Breast epithelium (tissue), 4 donors: ENCODE measurements at places on chromosomes 1 and 21. TPM values are rescaled to one million over a fixed set of nuclear protein-coding genes. Genes with fewer than 3 reads are reported as not detected.
A peak's percentile ranks its signal among the peaks of the same experiment; 100 is the strongest.

- no peak overlapping the region for H3K27ac ChIP-seq
- H3K36me3 ChIP-seq: no peaks in the 10 kb centered on the region
- no peaks in the 10 kb centered on the region for H3K27me3 ChIP-seq
Measured at GRCh38 chr1:185526344-185527307, 207.6 kb upstream of the HMCN1 start.

- no peak overlapping the region for H3K4me3 ChIP-seq
- no peaks in the 10 kb centered on the region for H3K27me3 ChIP-seq
- no peak for DNase-seq
- no peaks in the 10 kb centered on the region for H3K4me1 ChIP-seq
- no peak overlapping the region for H3K27ac ChIP-seq
- no peaks in the 10 kb centered on the region for H3K36me3 ChIP-seq
Measured at GRCh38 chr1:199522338-199522737, 505.2 kb upstream of the NR5A2 start.

DNA sequence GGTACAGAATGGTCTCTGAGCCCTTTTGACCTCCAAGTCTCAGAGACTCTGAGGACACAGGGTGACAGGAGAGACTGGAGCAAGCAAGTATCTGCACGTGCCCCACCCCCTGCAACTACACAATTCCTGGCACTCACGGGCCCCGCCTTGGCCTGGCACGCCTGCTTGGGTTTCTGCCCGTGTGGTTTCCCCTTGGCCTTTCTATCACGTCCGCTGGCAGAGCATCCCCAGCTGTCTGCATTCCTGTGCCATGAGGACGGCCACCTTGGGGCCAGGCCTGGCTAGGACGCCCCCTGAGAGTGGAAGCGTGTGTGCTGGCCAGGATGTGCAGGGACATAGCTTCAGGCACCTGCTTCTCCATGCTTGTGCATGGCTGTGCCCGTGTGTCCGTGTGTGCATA lies 14.3 kb upstream of the EDN2 start:
- H3K4me1 ChIP-seq: peaks cover 10% of the 10 kb centered on the region
- H3K27me3 ChIP-seq: no peaks in the 10 kb centered on the region
- peak; percentile 94 for DNase-seq
- H3K27ac ChIP-seq: peak overlapping the region; percentile 87

GRCh38 chr1:110161849-110162248 lies 11.6 kb downstream of the SLC6A17 start:
- H3K27ac ChIP-seq: no peak overlapping the region
- no peak overlapping the region for H3K4me3 ChIP-seq
- H3K27me3 ChIP-seq: peaks cover 4% of the 10 kb centered on the region
- H3K4me1 ChIP-seq: no peaks in the 10 kb centered on the region
- no peaks in the 10 kb centered on the region for H3K36me3 ChIP-seq
- DNase-seq: no peak

GRCh38 chr1:22953740-22954141 lies 18.9 kb downstream of the LACTBL1 start:
- H3K4me3 ChIP-seq: no peak overlapping the region
- H3K36me3 ChIP-seq: no peaks in the 10 kb centered on the region
- no peaks in the 10 kb centered on the region for H3K4me1 ChIP-seq
- H3K27ac ChIP-seq: no peak overlapping the region
- DNase-seq: no peak

DNA sequence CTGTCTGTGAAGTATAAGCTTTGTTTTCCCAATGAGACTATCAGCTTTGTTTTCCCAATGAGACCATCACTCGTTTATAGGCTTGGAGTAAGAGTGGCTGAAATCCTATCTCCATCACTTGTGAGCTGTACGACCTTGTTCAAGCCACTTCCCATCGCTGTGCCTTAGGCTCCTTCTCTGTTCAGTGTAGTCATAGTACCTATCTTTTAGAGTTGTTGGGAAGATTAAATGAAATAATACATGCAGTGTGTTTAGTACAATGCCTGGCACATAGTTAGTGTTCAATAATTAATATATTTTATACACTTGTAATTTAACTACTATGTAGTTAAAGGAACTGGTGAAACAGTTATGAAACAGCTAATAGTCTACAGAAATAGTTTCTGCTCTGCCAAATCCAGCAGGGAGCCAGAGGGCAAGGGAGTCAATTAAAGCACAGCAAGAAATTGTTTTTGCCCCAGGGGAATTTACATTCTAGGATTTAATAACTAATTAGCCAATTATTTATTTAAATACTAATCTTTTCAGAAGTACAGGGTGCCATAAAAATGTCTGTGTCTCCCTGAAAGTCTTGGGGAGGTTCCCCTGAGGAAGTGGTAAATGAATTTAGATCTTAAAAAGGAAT lies 139.3 kb upstream of the HMCN1 start:
- H3K4me1 ChIP-seq: no peaks in the 10 kb centered on the region
- H3K36me3 ChIP-seq: no peaks in the 10 kb centered on the region
- H3K4me3 ChIP-seq: no peak overlapping the region

GRCh38 chr1:11927866-11928592 lies 1.8 kb upstream of the KIAA2013 start:
- H3K36me3 ChIP-seq: no peaks in the 10 kb centered on the region
- DNase-seq: no peak
- H3K4me3 ChIP-seq: no peak overlapping the region
- H3K27me3 ChIP-seq: no peaks in the 10 kb centered on the region

DNA sequence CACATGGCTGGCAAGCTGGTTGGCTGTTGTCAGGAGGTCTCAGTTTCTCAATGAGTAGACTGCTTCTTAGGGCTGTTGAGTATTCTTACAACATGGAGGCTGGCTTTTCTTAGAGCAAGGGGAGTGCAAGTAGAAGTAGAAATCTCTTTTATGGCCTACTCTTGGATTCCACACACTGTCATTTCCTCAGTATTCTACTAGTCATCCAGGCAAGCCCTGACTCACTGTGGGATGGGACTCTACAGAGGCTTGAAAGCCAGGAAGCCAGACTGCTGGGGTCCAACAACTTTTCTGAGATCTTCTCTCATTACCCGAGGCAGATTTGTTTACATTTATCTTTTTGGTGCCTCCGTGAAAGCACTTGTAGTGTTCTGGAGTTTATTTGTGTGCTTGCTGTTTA lies 196.2 kb upstream of the APP start:
- no peaks in the 10 kb centered on the region for H3K4me1 ChIP-seq
- H3K27ac ChIP-seq: no peak overlapping the region
- H3K27me3 ChIP-seq: no peaks in the 10 kb centered on the region
- H3K36me3 ChIP-seq: no peaks in the 10 kb centered on the region

GRCh38 chr1:112061056-112061455 lies 71.6 kb upstream of the KCND3 start:
- no peaks in the 10 kb centered on the region for H3K36me3 ChIP-seq
- no peak overlapping the region for H3K27ac ChIP-seq
- H3K4me3 ChIP-seq: no peak overlapping the region
- H3K4me1 ChIP-seq: no peaks in the 10 kb centered on the region

- no peaks in the 10 kb centered on the region for H3K4me1 ChIP-seq
- H3K4me3 ChIP-seq: no peak overlapping the region
- no peaks in the 10 kb centered on the region for H3K27me3 ChIP-seq
Measured at GRCh38 chr1:191575746-191576145, 582.5 kb upstream of the RGS18 start.

GRCh38 chr1:233055879-233056641 lies 105.6 kb downstream of the NTPCR start:
- no peak for DNase-seq
- H3K36me3 ChIP-seq: no peaks in the 10 kb centered on the region

DNA sequence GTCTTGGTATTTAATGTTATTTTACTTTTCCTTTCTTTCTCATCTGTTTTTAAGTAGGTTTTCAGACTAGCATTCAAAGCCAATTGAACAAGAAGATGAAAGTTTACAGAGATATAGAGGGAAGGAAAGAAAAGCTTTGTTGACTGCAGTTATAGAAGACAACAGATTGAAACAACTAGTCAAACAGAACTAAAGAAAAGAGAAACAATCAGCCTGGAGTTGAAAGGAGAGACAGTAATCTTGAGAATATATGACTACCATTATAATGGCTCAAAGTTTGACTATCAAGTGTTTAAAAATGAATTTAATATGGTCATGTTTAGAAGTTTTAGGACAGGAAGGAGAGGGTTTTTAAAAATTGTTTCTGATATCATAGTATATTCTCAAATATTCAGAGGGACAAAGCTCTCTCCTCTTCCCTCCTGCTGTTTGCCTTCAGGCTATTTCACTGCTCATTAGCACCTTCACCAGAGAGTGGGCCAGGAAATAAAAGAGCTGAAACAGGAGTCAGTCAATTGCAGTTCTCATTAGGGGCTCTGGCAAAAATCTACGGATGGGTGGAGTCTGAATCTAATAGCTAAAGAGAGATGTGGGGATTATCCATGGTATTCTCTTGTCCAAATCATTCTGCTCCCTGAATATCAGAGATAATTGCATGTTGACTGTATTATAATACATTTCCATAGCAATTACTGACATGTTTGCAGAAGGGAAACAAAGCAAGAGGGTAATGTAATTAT lies 577.8 kb downstream of the BRINP3 start:
- DNase-seq: no peak
- no peaks in the 10 kb centered on the region for H3K36me3 ChIP-seq
- no peaks in the 10 kb centered on the region for H3K27me3 ChIP-seq
- no peaks in the 10 kb centered on the region for H3K4me1 ChIP-seq

DNA sequence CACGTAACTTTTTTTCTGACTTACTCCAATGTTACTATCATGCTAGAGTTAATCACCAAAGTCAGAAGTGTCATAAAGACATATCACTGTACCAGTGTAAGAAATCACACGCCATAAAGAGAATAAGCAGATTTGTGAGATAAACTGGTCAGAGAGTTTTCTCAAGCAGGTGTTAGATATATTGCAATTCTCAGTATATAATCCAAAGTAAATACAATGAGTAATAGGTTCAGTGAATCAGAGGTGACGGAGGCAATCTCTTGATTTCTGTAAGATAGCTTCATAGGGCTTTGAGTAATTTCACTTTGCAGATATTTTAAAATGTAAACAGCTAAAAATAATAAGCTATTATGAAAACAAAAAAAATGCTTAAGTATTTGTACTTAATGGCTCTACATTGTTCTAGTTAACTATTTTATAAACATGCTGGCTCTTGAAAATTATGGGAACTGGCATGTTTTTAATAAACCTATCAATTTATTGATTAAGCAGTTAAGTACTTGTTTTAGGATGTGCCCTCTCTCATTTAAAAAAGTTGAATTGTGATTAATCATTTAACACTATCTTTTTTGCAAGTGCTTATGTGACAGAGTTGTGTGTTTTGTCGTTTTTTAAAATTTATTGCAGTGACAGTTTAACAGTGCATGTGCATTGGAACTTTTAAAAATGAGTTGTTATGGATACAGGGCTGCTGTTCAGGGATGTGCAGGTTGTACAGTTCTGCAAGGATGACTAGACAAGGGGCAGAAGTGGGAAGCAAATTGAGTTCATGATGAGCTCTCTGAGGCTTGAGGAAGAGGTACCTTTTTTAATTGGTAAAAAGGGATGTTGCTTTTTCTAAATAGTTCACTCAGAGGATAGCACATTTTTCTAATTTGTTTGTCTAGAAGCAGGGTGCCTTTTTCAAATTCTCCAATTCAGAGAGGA lies 119.1 kb downstream of the USP25 start:
- no peak overlapping the region for H3K27ac ChIP-seq
- H3K4me3 ChIP-seq: no peak overlapping the region
- H3K27me3 ChIP-seq: no peaks in the 10 kb centered on the region
- no peak for DNase-seq

GRCh38 chr1:215661033-215661432 lies 93.9 kb downstream of the KCTD3 start:
- H3K4me1 ChIP-seq: no peaks in the 10 kb centered on the region
- H3K36me3 ChIP-seq: no peaks in the 10 kb centered on the region
- no peaks in the 10 kb centered on the region for H3K27me3 ChIP-seq
- no peak for DNase-seq
- no peak overlapping the region for H3K27ac ChIP-seq
- H3K4me3 ChIP-seq: no peak overlapping the region

GRCh38 chr1:203035111-203036000 lies 9.1 kb downstream of the PPFIA4 start:
- DNase-seq: no peak
- no peaks in the 10 kb centered on the region for H3K4me1 ChIP-seq
- no peaks in the 10 kb centered on the region for H3K36me3 ChIP-seq
- no peak overlapping the region for H3K27ac ChIP-seq
- no peaks in the 10 kb centered on the region for H3K27me3 ChIP-seq
- no peak overlapping the region for H3K4me3 ChIP-seq

DNA sequence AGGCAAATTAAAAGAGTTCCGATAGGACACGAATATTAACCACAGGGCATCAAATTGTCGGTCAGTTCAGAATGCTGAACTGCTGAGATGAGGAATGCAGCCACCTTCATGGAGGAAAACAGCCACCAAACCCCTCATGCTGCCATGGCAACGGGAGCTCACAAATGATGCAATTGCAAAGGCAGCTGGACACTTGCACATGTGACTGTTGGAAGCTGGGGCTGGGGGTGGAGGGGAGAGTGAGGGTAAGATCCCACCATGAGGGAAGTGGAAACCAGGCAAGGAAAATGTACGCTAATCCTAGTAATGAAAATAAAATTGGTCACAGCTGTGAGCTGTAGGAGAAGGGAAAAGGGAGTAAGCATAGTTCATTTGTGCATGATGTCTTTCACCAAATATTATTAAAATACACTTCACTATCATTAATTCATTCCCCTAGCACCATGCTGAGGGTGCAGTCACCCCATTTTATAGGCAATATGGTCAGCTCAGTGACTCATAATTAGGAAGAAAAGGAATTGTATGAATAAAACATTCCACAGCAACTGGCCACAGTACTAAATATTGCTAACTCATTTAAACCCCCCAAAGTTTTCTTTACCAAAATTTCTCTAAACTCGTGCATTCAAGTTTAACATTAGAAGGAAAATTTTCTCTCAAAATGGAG lies 15.3 kb downstream of the BECN2 start:
- H3K27ac ChIP-seq: no peak overlapping the region
- no peaks in the 10 kb centered on the region for H3K27me3 ChIP-seq
- DNase-seq: no peak
- no peak overlapping the region for H3K4me3 ChIP-seq

DNA sequence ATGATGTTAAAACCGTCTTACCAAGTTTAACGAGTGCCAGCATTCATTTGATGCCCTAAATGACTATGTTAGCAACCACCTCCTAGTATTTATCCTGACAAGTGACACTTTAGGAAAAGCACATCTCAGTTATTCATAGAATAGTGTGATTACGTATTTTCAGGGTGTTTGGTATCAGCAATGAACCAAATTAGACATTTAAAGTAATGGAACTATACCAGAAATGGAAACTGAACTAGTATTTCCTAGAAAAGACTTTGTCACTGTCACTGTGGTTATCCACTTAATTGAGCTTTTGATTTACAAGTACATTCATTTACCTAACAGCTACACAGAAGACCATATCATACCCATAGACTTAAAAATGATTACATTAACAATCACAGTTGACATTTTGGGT lies 3.6 kb upstream of the IL12RB2 start:
- H3K4me3 ChIP-seq: no peak overlapping the region
- no peak overlapping the region for H3K27ac ChIP-seq
- H3K4me1 ChIP-seq: no peaks in the 10 kb centered on the region

The RNF186 gene
- not detected for total RNA-seq

The SPATA17 gene
- 1.3 TPM for total RNA-seq

The BRDT gene
- total RNA-seq: not detected

The AGL gene
- 26.6 TPM for total RNA-seq

The ALG14 gene
- 1.6 TPM for total RNA-seq

The PRR9 gene
- total RNA-seq: not detected

The KCNQ4 gene
- total RNA-seq: 1.3 TPM

The ITGB2 gene
- total RNA-seq: 19.7 TPM

The RIMKLA gene
- total RNA-seq: 0.66 TPM

The MACF1 gene
- 325 TPM for total RNA-seq
